Activated CD4-positive, alpha-beta memory T cell treated with anti-CD3 and anti-CD28 coated beads for 36 hours (primary cell): ENCODE measurements at places on chromosomes 7 and 10. TPM values are rescaled to one million over a fixed set of nuclear protein-coding genes. Genes with fewer than 3 reads are reported as not detected.

DNA sequence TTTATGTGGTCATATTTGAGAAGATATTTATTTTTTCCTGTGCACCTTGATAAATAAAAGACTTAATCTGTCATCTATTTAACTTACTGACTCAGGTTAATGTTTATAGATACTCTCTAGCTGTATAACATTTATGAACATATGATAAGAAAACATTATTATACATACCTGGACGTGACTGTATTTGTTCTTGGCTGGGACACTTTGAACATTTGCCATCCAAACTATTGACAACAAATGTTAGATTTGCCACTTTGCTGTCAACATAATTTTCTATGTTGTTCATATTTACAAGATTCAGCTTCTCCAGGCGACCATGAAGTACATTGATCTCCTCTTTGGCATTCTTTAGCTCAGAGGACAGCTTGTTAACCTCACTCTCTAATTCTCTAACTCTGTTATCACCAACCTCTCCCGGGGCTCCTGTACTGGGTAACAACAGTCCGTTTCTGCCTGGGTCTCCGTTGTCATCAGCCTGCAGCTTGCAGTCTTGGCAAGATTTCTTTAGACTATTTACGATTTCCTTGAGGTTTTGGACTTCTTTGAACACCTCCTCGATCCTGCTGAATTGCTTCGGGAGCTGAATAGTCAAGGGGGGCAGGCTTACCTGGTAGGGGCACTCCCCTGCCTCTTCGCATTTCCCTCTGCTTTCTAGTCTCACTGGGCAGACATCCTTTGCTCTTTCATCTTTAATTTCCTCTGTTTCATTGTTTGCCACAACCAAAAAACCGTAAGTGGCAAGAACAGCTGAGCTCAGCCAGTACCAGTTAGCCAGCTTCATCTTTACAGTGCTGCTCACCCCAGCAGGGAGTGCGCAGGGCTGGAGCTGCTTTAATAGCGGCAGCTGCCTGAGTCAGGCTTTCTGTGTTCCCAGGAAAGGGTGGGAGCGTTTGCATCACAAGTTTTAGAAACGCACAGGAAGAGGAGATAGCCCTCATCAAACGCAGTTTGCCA is at the start of gene FGL2:
FGL2 (minus strand) TSS at position 807 of the 954 bp plus-strand sequence; CDS start at position 781, 26 bp downstream.
- peak; percentile 53 for DNase-seq
- H3K27me3 ChIP-seq: no peaks in the 10 kb centered on the region
- peak within 1 kb of the TSS; percentile 74 for H3K4me3 ChIP-seq
- H3K27ac ChIP-seq: peak within 1 kb of the TSS; percentile 68
- no peaks in the 10 kb centered on the region for H3K36me3 ChIP-seq
- H3K4me1 ChIP-seq: peaks cover 26% of the 10 kb centered on the region

ARHGAP22 gene
- total RNA-seq: not detected

- H3K4me1 ChIP-seq: no peaks in the 10 kb centered on the region
- no peak overlapping the region for H3K4me3 ChIP-seq
- no peaks in the 10 kb centered on the region for H3K36me3 ChIP-seq
- no peaks in the 10 kb centered on the region for H3K27me3 ChIP-seq
- no peak for DNase-seq
Measured at GRCh38 chr7:41190581-41190980, 512.3 kb downstream of the INHBA start.

COL28A1 gene
- not detected for total RNA-seq
